Right renal cortex interstitium (tissue), 3 donors: ENCODE measurements at places on chromosomes 1 and 21. TPM values are rescaled to one million over a fixed set of nuclear protein-coding genes. Genes with fewer than 3 reads are reported as not detected.

CLDN17 gene
- polyA plus RNA-seq: not detected

ADAM30 gene
- polyA plus RNA-seq: not detected

CDC20 gene
- polyA plus RNA-seq: 40.6 TPM

OR10Z1 gene
- polyA plus RNA-seq: 0.01 TPM

GRCh38 chr21:37374027-37374426 lies 7.5 kb downstream of the DYRK1A start:
- DNase-seq: no peak

DNA sequence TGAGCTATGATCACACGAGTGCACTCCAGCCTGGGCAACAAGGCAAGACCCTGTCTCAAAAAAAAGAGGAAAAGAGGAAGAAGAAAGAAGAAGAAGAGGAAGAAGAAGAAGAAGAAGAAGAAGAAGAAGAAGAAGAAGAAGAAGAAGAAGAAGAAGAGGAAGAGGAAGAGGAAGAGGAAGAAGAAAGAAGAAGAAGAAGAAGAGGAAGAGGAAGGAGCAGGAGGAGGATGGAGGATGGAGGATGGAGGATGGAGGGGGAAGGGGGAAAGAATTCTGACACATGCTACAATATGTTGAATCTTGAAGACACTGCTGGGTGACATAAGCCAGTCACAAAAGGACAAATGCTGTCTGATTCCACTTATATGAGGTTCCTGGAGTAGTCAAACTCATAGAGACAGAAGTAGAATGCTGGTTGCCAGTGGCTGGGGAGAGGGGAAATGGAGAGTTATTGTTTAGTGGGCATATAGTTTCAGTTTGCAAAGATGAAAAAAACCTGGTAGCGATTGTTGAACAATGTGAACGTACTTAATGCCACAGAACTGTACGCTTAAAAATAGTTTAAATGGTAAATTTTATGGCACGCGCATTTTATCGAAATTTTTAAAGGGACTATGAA lies 47.3 kb upstream of the COA6 start:
- no peak for DNase-seq

DNA sequence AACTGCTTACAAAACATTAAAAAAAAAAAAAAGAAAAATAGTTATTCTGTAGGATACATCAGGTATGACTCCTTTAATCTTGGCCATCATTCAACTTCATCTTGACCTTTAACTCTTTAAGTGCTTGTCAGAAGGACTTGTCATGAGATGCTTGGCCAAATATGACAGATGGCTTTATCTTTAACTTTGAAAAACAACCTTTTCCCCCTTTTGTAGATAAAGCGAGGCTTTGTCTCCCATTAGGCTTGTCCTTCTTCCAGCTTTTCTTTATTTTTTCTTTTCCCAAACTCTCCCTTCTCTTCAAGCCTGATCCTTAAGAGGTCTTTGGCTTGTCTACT lies 2.3 kb downstream of the SRSF10 start:
- DNase-seq: no peak

GRCh38 chr1:209323743-209324142 lies 259.8 kb upstream of the CAMK1G start:
- DNase-seq: no peak

DNA sequence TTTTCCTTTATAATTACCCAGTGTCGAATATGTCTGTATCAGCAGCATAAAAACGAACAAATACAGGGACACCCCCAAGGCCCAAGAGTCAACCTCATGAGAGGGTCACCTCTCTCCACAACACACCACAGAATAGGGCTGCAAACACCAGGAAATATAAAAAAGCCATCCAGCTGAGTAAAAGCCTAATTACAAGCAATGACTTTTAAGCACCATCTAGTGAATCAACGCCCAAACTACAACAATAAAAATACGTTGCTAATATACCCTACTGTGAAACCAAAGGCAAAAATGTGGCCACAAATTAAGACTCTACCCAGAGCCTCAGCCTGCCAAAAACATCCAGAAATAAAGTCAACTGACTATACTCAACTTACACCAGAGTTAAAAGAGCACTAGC lies 817.9 kb upstream of the NEGR1 start:
- DNase-seq: no peak

GRCh38 chr21:38273745-38274542 lies 17.2 kb downstream of the KCNJ15 start:
- DNase-seq: no peak

- no peak for DNase-seq
Measured at GRCh38 chr1:181425566-181425965, 57.8 kb upstream of the CACNA1E start.

GRCh38 chr1:74775735-74776134 lies 42.8 kb downstream of the TYW3 start:
- no peak for DNase-seq

DNA sequence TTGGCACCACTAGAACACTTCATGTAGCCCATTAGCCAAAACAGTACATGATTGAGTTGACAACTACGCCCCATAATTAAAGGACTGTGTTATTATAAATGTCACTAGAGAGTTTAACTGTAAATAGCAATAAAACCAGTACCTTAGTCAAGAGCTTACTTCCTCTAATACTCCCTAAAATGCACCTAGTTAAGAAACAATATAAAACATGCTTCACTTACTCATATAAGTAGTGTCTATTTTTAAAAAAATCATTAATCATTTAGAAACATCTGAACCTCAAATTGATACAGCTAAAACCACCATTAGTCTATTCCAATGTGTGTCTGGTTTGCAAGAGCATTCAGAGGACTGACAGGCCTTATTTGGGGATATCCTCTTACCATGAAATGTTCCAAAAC lies 25.3 kb downstream of the PTP4A2 start:
- no peak for DNase-seq

DNA sequence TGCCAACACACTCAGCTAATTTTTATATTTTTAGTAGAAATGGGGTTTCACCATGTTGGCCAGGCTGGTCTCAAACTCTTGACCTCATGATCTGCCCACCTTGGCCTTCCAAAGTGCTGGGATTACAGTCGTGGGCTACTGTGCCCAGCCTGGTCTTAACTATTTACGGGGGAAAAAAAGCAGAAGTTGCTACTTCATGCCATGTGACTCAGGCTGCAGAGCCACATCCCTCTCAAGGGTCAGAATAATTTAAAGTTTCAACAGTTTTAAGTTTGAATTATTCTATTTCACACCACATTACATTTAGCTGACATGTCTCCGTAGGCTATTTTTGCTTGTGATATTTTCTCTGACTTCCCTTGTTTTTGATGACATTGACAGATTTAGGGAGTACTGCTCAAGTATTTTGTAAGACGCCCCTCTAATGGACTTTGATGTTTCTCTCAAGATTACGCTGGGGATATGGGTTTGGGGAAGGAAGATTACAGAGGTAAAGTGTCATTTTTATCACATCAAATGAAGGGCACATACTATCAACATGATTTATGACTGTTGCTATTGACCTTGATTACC lies 14.6 kb upstream of the AGBL4 start:
- DNase-seq: no peak

DNA sequence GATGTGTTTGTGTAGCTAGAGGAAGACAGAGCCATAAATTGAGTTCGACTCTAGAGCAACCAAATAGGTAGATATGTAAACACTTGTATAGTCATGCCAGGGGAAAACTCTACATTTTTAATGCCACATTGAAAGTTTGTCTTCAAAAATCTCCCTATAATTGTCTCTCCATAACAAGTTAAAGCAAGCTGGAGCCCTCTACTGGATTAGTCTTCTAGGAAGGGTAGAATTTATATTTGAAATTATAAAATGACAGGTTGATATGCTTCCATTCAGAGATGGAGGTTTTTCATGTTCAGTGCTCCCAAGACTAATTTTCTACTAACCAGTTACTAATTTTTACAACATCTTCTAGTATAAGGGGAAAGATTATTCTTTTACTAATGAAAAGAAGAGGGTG lies 13.1 kb upstream of the COL24A1 start:
- DNase-seq: no peak
